ENCODE measurements at places on chromosomes 16 and 17.

- no peak for DNase-seq
Observed at GRCh38 chr16:48231727-48232492, 12.2 kb upstream of the LONP2 start.

DNA sequence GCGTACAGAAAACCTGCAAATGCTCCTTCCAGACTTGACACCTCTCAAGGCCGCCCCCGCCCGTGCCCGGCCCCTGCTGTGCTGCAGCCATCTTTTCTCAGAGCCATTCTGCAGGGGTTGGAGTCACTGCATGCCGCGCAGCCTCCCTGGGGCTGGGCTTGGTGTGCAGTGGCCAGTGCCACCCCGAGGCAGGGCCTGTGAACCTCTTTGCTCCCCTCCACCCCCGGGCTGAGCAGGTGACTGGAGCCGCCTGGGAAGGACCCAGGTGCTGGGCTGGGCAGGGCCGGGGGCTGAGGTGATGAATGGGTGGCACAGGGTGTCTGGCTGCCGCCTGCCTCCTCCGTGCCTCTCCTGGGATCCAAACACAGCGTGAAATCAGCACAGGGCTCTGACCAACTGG is 20.3 kb downstream of the MRM3 start:
- no peak for DNase-seq

DNA sequence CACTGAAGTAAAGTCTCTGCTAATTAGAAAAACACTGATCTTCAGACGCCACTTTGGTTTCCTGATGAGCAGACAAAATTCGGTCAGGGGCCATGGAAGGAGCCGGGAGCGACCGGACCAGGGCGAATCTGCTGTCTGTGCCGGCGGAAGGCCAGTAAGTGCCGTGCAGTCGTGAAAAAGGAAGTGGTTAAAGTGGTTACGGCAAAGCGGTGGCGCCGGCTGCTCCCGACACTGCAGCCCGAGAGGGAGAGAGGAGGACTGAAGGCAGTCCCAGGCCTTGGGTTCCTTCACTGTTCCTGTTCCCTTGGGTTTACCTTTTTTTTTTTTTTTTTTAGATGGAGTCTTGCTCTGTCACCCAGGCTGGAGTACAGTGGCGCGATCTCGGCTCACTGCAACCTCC is 17.3 kb upstream of the HEXD start:
- DNase-seq = no peak

GRCh38 chr17:18004345-18004744 is 31.7 kb downstream of the DRC3 start:
- DNase-seq = peak; percentile 12

DNA sequence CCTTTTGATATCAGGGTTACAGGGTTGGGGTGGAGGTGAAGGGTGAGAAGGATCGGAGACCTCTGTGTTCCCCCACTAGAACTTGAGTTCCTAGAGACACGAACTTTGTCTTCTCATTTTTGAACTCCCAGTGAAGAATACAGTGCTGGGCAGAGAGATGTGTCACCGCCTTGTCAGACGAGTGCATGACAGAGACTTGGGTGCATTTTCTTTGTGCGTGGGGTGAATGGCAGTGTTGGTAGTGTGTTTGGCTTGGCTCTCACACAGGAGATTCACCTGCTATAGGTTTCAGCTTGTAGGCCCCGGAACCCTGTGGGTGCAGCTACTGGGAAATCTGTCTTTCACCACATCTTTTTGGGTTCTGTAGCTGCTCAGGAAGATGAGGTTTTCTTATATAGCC is 40.0 kb upstream of the CCR7 start:
- no peak for DNase-seq

- no peak for DNase-seq
Observed at GRCh38 chr16:66220702-66221101, 145.8 kb upstream of the CDH5 start.

GRCh38 chr16:85171759-85172454 is 59.6 kb upstream of the CIBAR2 start:
- DNase-seq = no peak

GRCh38 chr16:85091522-85091910 is 20.8 kb downstream of the CIBAR2 start:
- DNase-seq = no peak

DNA sequence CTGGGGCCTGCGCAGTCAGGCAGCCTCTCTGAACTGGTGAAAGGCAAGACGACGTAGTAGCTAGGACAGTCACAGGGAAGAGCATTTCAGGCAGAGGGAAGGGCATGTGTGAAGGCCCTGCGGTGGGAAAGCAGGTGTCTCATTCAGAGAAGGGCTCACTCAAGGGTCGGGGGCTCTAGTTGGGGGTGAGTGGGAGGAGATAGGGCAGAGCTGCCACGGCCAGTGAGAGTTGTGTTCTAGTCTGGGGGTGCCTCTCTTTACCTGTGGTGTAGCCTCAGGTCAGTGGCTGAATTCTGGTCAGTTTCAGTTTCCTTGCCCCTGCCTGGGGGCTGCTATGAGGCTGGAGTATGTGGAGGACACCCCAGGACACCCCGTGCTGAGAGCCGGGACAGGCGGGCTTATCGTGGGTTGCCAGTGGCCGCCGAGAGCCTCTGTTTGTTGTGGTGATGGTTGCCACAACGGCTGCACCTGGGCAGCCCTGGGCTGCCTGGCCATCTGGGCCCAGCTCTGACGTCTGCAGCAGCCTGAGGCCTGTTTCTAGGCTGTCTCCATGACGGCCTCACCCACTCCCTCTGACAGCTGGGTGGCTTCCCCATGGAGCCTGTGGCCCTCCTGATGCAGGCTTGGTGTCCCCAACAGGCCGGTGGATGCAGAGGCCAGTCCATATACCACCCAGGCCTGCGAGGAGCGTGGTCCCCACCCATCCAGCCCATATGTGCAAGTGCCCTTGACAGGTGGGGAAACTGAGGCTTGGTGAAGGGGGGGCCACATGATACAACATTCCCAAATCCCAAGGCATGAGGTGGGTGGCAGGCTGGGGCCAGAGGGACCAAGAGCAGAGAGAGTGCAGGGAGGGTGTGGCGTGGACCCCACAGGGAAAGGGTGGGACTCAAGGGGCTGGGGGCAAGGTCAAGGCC is 10.8 kb downstream of the MAP2K3 start:
- DNase-seq = no peak

DNA sequence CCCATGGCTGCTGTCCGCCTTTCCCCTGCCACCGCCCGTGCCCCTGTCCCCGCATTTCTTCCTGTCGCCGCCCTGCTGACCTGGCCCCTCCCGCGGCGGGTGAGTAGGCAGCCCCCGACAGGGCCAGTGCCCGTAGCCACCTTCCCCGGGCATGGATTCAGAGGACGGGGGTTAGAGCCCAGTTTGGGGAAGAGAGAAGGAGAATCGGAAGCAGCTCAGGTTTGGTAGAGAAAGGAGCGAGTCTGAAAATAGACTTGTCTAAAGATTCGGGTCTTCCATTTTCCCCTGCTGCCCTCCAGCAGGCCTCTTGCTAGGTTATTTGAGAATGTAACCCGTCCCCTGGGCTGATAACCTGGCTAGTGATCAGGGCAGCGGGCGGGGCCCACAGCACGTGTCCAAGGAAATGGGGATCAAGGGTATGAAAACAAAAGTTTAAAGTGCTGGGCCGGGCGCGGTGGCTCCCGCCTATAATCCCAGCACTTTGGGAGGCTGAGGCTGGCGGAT is 7.9 kb upstream of the CLDN9 start:
- no peak for DNase-seq

GRCh38 chr17:67322042-67322787 is 44.2 kb downstream of the PSMD12 start:
- no peak for DNase-seq

DNA sequence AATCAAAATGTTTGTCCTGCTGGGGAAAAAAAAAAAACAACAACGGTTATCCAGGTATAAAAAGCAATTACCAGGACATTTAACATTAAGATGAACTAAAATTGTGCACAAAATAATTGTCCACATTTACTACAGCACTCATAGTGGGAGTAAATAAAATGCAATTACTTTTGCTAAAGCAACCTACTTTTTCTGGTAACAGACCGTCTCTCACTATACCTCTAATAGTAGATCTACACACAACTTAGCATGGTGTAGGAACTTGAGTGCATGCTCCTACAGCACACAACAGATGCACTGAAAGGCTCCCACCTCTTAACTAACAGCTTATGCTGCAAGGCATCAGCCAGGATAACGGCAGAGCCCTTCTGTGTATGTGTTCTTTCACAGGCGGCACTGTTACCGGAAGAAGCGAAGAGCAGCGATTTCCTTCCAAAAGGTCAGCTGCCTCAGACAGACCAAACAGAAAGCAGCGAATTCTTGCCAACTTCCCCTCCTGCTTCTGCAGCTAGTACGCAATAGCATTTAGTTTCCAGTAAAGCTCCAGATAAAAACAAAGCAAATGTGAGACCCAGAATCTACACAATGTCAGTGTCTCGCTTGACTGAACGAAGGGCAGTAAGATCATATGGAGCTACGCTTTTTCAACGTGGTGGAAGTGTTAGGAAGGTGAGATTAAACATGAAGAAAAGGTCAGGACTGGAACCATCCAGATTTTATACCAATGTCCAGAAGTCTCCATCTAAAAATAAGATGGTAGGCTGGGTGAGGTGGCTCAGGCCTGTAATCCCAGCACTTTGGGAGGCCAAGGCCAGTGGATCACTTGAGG is 27.6 kb downstream of the STAT5B start:
- no peak for DNase-seq
